ENCODE measurements at places on chromosomes 1 and 21.

DNA sequence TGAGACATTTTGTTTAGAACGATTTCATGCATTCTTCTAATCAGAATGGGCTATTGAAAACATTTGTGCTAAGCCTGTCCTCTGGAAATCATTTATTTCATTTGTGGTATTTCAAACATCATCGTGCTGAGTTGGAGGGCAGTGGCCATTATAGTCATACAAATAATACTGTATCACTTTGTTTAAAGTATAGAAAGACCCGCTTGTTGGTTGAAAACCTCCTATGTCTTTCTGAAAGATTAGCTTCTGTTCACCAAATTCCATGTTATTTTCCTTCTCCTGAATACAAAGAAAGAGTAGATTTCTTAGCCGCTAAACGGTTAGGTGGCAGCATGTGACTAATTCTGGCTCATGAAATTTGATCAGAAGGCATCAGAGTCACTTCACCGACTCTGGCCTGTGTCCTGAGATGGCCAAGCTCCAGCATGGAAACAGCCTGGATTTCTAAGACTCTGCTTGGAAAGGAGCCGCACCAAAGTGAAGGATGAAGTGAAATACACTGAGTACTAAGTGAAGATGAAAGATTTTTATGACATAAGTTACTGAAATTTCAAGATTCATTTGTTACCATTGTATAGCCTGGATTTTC, 355.1 kb downstream of the USP25 start:
- DNase-seq, result no peak

DNA sequence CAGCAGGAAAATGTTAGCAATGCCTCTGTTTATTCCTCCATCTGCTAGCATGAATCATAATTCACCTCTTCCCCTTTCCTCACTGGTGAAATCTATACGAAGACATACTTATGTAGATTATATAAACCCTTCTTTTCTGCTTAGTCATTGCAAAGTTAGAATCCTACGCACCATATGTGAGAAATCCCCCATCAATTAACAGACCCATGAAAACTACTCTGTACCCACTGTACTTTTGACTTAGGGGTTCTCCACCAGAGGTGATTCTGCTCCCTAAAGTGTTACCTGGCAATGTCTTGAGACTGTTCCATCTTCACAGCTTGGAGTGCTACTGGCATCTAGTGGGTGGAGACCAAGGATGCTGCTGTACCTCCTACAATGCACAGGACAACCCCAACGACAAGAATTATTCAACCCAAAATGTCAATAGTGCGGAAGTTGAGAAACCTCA, 49.6 kb upstream of the KCTD3 start:
- no peak for DNase-seq

DNA sequence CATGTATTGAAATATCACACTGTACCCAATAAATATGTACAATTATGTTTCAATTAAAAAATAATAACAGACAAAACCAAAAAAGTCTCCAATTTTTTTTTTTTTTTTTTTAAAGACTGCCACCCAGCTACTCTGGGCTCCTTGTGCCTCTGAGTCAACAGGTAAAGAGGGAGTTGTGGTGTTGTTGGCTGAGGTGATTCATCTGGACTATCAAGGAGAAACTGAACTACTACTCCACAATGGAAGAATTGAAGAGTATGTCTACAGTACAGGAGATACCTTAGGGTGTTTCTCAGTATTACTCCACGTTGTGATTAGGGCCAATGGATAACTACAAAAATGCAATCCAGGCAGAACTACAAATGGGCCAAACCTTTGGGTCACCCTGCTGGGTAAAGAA, 67.9 kb downstream of the SCMH1 start:
- no peak for DNase-seq

GRCh38 chr1:197868751-197869489, 33.5 kb upstream of the C1orf53 start:
- no peak for DNase-seq

GRCh38 chr1:184854036-184854435, 99.4 kb upstream of the EDEM3 start:
- no peak for DNase-seq

- DNase-seq, result no peak
Measured at GRCh38 chr1:231050395-231050794, 10.3 kb upstream of the FAM89A start.

DNA sequence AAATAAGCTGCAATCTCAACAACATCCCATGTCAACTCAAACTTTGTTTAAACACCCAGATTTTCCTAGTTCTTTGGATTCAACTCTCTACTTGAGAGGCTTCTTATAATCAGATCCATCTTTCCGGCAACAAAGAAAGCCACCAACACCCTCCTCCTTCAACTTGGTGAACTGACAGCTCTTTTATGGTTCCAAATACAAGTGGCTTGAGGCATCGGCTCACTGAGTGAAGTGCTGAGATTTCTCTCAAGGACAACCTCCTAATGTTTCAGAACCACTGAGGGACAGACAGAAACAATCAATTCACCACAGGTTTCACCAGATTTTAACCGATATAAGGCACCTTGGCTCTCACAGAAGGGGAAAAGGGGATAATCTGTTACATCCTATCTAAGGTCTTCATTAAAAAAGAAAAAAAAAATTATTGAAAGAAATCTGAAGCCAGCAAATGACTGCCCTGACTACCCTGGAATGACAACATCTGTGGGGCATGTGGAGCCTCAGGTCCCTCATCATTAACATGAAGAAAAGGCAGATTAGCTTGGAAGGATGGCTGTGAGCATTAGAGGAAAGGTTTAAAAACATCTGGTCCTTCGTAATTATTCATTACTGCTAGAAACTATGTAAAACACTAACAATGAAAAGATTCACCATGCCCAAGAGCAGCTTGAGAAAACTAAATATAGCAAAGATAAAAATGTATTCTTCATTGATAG, 50.9 kb downstream of the PTPN14 start:
- no peak for DNase-seq

- DNase-seq, result no peak
Measured at GRCh38 chr1:94160811-94161210, 39.9 kb upstream of the ABCA4 start.

- DNase-seq, result no peak
Measured at GRCh38 chr21:46437096-46437498, 21.6 kb upstream of the DIP2A start.

GRCh38 chr1:204477036-204477740, 17.4 kb downstream of the PIK3C2B start:
- DNase-seq, result no peak

GRCh38 chr21:21200103-21200938, 202.1 kb downstream of the NCAM2 start:
- DNase-seq, result no peak

DNA sequence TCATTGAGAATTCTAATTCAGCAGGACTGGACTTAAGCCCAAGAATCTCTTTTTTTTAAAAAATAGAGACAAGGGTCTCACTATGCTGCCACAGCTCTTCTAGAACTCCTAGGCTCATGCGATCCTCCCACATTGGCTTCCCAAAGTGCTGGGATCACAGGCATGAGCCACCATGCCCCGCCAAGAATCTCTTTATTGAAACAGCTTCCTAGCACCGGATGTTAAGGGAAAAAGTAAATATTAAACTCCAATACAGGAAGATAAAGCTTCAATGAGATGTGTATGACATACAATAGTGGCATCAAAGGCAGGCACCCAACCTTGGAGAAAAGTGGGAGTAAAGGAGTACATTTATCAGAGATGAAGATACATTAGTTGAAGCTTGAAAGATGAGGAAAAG, 25.5 kb downstream of the PUM1 start:
- no peak for DNase-seq

DNA sequence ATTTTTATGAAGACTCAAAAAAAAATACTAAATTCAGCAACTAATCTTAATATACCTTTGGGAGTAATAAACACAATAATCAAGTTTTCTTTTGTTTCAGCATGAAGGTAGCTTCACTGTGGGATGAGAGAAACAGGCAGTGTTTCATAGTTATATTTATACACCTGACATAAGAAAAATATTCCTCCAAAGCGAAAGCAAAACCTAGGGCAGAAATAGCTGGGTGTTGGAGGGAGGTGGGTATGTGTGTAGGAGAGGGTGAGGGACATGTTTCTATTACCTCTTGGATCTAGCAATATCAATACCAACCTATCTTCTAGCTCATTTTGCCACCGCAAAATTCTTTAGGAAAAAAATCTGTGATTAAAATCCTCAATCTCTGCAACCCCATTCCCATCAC, 24.9 kb upstream of the MAN1A2 start:
- no peak for DNase-seq

GRCh38 chr21:38013741-38014140, 97.5 kb upstream of the KCNJ6 start:
- DNase-seq, result no peak

DNA sequence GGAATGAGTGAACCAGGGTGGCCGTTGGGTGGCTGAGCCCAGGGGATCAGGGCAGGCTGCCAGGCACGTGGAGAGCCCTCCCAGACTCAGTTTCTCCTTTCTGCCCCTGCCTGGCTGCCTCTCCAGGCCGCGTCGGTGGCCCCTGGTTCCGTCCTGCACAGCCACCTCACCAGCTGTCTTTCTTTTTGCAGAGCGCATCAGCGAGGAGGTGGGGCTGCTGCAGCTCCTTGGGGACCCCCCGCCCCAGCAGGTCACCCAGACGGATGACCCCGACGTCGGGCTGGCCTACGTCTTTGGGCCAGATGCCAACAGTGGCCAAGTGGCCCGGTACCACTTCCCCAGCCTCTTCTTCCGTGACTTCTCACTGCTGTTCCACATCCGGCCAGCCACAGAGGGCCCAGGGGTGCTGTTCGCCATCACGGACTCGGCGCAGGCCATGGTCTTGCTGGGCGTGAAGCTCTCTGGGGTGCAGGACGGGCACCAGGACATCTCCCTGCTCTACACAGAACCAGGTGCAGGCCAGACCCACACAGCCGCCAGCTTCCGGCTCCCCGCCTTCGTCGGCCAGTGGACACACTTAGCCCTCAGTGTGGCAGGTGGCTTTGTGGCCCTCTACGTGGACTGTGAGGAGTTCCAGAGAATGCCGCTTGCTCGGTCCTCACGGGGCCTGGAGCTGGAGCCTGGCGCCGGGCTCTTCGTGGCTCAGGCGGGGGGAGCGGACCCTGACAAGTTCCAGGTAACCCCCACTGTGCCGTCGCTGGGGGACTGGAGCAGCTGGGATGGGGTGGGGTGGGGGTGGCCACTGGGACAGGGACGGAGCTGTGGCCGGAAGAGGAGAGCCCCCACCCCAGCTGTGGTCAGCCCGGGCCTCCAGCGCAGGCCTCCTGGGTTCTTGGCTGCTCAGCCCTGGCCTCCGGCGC, 63.3 kb downstream of the COL18A1 start:
- no peak for DNase-seq

DNA sequence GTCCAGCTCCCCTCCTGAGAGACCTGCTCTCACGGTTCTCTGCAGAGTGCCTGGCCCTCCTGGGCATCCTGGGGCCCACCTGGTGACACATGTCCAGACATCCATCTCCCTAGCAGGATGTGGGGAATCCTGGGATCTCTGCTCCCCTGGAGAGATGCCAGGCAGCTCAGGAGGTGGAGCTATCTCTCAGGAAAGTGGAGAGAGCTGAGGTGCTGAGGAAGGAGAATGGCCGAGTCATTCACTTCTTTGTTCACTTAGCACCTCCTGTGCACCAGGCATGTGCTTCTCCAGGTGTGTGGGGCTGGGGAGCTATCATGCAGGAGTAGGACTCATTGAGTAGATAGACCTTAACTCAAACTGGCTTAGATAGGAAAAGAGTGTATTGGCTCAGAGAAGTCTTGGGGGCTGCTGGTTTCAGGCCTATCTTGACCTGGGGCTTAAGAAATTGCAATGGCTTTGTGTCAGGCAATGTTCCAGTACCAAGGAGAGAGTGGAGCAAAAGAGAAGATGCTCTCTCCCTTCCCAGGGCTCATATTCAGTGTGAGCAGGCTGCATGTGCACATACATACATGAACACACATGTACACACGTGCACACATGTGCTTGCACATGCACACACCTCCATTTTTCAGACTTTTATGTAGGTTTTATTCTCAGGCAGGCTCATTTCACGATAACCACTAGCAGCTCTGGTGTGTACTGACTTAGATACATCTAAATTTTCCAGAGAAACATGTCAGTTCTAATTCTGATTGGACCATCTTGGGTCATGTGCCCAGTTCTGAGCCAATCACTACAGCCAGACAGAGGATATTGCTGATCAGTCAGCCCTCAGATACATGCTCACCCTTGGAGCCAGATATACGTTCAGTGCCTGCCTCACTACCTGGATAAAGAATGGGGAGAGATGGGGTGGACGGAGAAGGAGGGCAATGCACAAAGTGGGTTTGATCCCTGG, 437.6 kb downstream of the PTPRU start:
- peak; percentile 13 for DNase-seq

DNA sequence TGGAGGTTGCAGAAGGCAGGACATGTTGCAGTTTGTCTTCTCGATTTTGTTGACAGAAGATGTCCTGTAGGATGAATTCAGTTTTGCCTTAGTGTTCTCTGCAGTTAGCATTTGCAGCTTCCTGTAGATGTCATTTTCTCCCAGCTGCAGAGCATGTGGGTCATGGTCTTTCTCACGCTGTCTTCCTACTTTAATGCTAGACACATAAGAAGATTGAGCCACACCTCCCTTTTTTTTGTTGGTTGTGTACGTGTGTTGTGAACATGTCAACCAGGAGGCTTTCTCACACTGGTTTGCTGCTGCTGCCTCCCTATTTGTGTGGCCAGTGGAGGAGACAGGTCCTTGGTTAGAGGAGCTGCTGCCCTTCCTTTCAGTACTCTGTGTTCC, 110.7 kb downstream of the VPS13D start:
- DNase-seq, result no peak

DNA sequence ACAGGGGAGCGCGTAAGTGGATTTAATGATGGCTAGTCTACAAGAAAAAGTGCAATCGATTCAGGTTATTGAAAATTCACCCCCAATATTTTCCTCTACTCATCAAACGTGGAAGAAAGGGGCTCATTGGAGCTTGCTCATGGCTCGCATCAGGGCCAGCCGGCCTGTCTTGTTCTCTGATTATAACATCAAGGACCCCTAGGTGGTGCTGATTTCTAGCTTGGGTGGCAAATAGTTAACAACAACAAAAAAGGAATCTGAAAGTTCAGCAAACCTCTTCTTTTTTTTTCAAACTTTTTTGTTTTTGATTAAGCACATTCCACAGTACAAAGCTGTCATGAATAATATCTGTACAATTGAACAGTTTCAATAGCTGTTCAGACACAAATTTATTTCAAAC, 35.8 kb upstream of the SOD1 start:
- no peak for DNase-seq
